ENCODE measurements at places on chromosomes 1 and 21.

DNA sequence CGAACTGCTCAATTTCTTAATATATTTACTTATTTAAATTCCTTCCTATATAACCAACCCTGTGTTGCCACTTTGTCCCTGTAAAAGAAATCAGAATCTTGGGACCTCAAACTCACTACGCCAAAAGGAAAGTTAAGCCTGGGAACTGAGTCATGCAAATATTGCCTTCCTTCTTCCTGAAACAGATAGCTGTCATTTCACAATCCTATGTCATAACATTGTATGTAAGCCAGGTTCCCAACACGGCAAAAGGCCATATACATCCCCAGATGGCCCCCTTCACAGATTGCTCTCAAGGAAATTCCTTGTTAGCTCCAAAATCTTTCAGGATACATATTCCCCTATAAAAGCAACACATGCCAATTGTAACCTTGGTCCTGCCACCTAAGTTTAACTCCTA is 39.7 kb downstream of the C21orf91 start:
- DNase-seq: no peak

DNA sequence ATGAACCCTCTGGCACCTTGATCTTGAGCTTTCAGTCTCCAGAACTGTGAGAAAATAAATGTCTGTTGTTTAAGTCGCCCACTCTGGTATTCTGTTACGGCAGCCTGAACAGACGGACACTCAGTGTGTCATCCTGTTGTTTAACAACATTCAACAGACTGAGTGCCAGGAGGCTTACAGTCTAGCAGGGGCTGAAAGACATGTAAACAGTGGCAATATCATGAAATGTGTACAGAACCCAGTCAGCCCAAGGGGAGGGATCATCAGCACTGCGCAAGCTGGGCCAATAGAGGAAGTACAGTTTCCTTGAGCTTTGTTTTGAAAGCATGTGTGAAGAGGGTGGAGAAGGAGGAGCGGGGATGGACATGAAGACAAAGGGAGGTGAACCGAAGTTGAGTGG is 13.6 kb downstream of the DIP2A start:
- no peak for DNase-seq

DNA sequence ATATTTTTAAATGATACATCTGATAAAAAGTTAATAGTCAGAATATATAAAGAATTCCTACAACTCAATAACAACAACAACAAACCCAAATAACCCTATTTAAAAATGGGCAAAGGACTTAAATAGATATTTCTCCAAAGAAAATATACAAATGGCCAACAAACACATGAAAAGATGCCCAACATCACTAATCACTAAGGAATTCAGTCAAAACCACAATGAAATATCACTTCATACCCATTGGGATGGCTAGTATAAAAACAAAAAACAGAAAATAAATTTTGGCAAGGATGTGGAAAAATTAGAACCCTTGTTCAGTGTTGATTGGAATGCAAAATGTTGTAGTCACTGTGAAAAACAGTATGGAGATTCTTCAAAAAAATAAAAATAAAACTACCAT is 184.8 kb upstream of the RAB4A start:
- DNase-seq: no peak

DNA sequence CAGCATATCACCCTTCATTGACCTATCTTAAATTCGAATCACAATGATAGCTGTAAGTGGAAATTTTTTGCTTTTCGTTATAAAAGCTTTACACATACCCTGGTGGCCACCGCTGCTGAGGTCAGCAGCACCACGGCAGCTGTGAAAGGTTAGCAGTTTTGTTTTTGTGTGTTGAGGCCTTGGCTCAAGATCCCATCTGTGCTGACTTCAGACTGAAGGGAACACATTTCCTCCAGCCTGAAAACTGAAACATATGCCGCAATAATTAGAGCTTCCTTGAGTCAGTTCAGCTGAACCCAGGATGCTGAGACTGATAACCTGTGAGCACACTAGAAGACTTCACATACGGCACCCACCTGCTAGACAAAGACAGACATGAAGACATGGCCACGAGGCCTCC is 103.0 kb downstream of the SMYD3 start:
- no peak for DNase-seq

GRCh38 chr1:5447503-5447960 is 544.7 kb downstream of the NPHP4 start:
- DNase-seq: no peak

DNA sequence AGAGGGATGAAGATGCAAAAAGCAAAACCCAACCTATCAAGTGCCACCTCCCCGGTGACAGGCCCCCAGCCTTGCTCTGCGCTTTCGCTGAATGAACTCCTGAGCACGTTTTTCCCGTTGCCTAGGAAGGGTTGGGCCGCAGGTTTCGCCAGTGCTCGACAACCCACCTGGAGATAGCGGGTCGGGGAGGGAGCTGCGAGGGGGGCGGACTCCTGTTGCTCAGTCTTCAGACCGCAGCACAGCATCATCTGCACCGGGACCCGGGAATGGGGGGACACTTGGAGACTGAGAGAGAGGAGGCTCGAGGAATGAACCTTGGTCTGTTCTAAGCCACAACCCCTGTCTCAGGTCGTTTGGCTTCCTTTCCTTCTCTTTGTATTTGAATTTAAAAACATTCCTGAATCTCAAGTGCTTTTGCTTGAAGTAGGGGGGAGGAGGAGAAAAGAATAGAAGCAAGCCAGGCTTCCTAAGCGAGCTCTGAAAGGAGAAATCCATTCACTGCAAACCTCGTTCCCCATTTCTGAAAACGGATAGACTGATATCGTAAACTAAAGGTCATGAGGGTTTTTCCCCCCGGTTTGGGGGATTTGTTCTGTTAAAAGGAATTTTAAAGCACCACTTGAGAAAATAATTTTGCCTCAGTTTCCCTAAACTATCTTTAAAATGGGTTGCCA is 1.2 kb downstream of the AK5 start:
- peak; percentile 50 for DNase-seq

DNA sequence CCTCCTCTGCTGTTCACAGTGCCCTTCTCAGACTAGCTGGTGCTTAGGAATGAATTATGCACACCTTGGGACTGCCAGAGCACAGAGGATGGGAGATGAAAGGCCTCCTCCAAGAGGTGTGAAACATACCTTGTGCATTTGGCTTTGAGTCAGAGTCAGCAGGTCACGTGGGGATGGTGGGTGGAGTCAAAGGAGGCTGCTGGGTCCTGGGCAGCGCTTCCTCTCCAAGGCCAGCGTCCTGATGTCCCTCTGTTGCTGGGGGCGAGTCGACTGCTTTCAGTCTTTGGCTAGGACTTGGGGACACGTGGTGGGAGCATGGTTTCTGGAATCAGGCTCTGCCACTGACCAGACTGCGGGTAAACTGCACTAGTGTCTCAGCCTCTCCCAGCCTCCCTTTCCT is 91.2 kb downstream of the AJAP1 start:
- no peak for DNase-seq

DNA sequence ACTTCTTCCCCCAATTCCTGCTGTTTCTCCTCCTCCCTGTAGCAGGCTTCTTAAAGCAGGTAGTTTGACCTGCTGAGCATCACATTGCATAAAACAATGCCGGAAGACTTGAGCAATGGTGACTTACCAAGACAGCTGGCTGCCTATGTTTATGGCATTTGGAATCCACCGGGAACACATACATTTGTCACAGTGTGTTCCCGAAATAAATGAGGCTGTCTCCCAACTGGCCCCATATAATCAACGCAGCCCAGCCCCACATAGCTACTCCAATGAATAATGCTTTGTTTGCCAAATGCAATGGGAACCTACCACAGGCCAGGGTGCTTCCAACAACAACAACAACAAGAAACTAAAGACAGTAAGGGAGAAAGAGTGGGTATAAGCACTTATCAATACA is 186.1 kb upstream of the MAP1LC3C start:
- DNase-seq: no peak

GRCh38 chr1:219308367-219308766 is 134.7 kb downstream of the LYPLAL1 start:
- no peak for DNase-seq
